Right lung (tissue), 10 donors: ENCODE measurements at places on chromosomes 1 and 21. TPM values are rescaled to one million over a fixed set of nuclear protein-coding genes. Genes with fewer than 3 reads are reported as not detected.

The TBX15 gene
- 0.30 TPM for polyA plus RNA-seq

DNA sequence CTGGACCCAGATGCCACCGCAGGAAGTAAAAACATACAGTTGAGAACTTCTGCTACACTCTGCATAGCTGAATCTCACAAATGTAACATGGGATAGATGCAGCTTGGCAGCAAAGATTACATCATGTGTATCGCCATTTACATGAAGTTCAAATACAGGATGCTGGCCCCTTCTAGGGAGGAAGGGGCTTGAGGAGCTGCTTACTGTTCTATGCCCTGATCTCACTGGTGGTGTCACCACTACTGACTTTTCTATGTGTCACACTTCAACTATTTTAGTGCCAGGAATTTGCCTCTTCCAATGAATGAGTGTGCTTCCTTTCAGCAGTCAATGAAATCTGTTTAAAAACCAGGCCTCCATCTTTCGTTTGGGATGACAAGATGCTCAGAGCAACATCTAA lies 31.1 kb downstream of the MRAP start:
- no peak for DNase-seq

DNA sequence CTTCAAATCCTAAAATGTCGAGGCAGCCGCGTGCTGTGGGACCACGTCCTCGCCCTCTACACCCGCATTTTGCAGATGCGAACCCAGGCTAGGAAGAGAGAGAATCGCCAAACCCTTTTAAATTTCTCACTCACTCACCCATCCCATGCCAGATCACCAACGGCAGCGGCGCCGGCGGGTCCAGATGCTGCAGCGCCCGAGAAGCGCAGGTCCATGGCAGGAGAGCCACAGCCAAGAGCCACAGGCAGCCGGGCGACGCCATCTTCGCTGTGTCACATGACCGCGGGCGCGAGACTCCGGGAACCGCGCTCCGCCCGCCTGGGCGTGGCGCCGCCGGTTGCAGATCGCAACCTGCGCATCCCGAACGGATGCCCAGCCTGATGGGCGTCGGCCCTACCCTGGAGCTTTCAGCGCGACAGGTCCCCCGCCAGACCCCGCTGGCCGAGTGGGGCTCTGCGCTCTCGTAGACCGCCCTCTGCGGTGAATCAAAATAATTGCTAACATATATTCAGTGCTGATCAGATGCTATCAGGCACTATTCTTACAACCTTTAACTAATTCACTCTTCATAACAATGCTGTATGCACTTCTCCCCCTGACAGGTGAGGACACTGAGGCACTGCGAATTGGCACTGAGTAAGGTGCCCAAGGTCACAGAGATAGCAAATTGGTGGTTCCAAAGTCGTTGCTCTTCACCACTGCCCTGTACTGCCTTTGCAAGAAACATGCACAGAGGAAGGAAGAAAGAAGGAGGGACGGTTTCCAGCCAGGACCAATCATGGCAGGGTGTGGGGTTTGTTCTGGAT lies at the start of gene PPT1:
PPT1 (minus strand) TSS at position 276 of the 806 bp plus-strand sequence; CDS start at position 262, 14 bp downstream.
- peak; percentile 60 for DNase-seq

GRCh38 chr1:9395018-9395417 lies 102.3 kb downstream of the SPSB1 start:
- DNase-seq, result no peak
